D721Med (cell line): ENCODE measurements at places on chromosomes 2 and 18.

DNA sequence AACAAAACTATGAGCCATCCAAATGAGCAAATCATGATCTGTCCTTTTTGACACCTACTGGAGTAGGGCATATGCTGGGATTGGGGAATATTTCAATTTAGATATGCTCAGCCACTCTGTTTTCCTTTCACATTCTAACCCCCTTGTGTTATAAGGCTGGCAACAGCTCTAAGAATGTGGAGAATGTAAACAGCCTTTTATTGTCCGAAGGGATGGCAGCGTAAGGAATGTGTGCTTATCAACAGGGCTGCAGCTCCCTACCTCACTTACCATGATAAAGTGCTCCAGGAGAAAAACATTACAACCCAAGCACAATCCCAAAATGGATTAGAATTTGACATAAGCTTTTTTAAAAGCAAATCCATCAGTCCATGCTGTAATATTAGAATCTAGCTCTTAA lies 2.2 kb downstream of the NXPH2 start:
- DNase-seq: no peak

- no peak for DNase-seq
These were observed 1413.7 kb upstream of the TMEFF2 start for GRCh38 chr2:193608451-193608850.

GRCh38 chr18:44813586-44813985 lies 132.9 kb downstream of the SETBP1 start:
- DNase-seq: no peak

DNA sequence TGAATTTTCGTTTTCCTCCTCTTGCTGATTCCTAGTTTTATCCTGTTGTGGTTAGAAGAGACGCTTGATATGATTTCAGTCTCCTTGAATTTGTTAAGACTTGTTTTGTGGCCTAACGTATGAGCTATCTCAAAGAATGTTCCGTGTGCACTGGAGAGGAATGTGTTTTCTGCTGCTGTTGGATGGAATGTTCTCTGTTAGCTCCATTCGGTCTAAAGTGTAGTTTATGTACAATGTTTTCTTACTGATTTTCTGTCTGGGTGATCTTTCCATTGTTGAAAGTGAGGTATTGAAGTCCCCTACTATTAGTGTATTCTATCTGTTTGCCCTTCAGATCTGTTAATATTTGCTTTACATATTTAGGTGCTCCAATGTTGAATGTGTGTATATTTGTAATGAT lies 25.9 kb downstream of the COLEC11 start:
- no peak for DNase-seq

DNA sequence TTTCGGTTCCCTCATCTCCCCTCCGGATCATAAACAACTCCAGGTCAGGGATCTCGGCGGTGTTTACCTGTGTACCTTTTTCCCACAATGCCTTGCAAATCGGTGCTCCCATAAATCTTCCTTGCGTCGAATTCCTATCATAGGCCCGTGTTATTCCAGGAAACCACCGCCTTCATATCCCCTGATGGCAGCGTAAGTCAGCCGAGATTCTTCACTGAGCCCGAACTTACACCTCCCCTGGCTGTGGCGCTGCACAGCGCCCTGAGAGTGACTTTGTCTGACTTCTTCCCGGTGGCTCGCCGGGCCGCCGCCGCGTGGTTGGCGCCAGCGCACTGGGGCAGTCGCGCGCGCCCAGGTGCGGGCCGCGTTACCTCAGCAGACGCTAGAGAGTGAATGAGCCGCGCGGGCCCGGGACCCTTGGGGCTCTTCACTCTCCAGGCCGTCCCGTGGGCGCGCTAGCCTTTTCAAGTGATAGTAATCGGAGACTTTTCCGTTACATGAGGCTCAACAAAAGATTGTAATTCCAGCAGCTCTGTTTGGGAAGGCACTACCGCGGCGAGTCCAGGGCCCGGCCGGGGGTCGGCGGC lies 101.6 kb downstream of the SPTBN1 start:
- DNase-seq: no peak

GRCh38 chr2:197558393-197558792 lies 42.5 kb downstream of the MOB4 start:
- DNase-seq: no peak

DNA sequence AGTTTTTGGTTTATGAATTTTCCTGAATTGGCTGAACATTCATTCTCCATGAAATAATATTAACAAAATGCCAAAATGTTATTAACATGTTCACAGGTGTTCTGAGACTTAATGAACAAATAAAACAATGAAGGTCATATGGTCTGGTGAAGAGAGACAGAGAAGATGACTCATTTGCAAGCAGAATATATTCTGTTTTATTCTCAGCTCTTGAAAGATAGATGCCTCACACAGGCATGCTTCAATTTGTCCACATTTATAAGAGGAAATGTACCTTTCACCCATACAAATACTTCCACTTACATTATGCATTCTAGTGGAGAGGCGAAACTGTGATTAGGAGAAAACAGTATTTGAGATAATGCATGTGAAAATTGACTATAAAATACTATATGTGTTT lies 75.4 kb upstream of the PGAP1 start:
- no peak for DNase-seq

DNA sequence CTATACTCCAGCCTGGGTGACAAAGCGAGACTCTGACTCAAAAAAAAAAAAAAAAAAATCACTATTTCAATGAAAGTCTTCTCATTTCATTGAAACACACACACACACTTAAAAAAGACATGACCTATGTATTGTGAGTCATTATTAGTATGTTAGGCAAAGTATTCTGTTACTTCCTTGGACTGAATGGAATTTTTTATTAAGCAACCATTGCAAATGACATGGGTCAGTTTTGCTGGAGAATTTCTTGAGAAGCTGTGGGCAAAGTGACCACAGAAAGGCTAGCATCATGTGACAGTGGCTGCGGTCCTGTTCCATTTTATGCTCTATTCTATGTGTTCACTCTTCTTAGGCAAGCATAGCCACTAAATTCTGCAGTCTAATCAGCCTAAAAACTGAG lies 695.7 kb downstream of the TDRD15 start:
- no peak for DNase-seq

DNA sequence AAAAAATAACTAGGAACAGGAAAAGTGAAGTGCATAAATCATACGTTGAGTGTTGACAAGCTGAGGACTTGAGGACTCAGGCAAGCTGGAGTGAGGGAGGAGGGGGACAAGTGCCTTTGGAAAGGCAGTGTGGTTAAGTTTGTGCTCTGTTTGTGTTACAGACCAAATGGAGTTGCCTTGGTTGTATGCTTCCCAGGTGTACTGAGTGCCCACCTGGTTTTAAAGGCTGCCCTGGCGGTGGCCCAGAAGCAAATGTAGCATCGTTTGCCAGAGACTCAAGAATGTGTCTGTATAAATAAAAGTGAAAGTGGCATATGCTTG lies 240.9 kb downstream of the PRKCE start:
- no peak for DNase-seq

- no peak for DNase-seq
These were observed 96.4 kb downstream of the DTNA start for GRCh38 chr18:34806527-34806926.

DNA sequence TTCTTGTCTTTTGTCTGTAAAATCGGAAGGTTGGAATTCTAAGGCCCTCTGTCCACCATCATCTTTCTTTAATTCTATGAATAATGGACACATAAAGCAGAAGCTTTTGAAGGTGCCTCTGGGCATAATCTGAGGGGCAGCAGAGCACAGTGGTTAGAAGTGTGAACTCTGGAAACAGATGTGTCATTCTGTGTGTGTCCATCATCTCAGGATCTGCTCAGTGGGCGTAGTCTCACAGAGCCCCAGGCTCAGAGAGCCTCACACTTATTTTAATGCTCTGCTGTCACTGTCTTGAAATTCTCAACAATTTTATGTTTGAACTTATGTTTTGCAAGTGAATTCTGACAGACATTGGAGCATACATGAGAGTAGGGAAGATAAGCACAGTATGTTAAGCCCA lies 31.0 kb upstream of the CCDC93 start:
- DNase-seq: no peak

- no peak for DNase-seq
These were observed 470.8 kb downstream of the DLGAP1 start for GRCh38 chr18:3984163-3984757.

GRCh38 chr2:29227935-29228675 lies 112.9 kb downstream of the CLIP4 start:
- DNase-seq: no peak

GRCh38 chr2:205775097-205775877 lies 93.0 kb downstream of the NRP2 start:
- DNase-seq: no peak

DNA sequence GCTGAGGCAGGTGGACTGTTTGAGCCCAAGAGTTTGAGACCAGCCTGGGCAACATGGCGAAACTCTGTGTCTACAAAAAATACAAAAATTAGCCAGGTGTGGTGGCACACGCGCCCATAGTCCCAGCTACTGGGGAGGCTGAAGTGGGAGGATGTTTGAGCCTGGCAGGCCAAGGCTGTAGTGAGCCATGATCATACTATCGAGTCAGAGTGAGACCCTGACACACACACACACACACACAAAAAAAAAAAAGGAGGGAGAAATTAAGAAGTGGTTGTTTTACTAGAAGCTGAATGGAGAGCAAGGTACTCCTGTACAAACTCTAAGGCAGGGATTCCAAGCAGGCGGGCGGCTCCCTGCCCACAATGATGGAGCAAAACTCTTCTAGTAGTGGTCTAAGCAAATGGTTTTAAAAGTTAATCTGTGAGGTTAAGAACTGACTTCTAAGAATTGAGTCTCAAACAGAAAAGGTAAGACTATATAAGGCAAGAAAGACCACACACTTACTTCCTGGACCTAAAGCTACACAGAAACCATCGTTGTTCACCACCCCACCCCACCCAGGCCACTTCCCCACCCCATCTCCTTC lies 2.6 kb downstream of the ANKRD44 start:
- DNase-seq: no peak

- DNase-seq: no peak
These were observed 126.8 kb upstream of the SERPINE2 start for GRCh38 chr2:224165901-224166319.

DNA sequence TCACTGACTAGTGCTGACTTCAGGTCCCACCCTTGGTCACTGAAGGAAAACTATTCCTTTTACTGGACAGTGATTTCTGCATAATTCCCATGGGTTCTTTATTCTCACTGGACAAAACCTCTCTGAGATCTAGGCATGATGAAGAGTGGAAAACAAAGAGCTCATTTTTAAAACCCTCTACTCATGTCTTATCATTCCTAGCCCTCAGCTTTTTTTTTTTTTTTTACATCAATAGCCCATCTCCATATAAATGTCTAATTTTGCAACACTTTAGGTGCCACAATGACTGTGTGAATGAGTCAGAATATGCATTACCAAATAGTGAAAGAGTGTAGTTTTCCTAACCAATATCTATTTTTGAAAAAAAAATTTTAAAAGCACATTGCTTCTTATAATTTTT lies 74.8 kb downstream of the TCF4 start:
- DNase-seq: no peak

GRCh38 chr2:28589746-28590463 lies 94.0 kb downstream of the PLB1 start:
- DNase-seq: no peak

DNA sequence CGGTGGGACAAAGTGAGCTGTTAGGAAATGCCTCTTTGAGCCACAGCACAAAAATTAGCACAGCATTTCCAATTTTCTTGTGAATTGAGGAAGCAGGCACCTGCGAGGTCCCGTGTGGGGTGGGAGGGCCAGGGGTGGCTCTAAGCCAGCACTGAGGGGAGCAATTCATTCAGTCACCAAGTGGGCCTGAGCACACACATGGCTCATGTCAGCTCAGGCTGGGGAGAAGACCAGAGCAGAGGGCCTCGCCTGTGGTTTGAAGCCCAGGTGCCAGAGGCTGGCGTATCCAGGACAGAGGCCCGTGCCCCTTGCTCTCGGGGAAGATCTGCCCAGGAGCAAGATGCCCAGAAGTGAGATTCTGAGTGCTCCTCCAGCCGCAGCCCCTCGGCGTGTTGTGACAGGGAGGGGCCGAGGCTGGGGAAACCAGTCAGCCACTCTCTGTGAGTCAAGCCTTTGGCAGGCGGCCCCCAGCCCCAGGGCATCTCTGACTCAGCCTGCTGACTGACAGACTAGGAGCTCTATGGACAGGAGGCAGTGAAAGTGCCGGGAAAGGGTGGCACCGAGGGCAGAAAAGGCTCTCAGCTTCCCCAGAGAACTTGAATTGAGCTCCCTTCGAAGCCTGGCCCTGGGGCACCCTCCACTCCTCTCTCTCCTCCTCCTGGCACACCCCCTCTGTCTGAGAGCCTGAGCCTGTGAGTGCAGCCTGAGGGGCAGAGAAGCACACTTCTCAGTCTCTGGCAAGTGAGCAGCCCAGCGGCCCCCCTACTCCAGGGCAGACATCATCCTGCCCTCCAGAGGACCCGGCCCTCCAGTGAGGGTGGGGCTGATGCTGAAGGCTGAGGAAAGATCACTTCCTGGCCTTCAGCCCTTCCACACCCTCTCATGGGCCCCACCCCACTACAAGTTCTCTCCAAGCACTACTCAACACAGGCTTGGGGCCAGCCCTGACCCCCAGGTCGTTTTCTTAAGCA lies 32.3 kb downstream of the CYP26B1 start:
- DNase-seq: no peak

- no peak for DNase-seq
These were observed 22.7 kb downstream of the TTC32 start for GRCh38 chr2:19879120-19879519.

DNA sequence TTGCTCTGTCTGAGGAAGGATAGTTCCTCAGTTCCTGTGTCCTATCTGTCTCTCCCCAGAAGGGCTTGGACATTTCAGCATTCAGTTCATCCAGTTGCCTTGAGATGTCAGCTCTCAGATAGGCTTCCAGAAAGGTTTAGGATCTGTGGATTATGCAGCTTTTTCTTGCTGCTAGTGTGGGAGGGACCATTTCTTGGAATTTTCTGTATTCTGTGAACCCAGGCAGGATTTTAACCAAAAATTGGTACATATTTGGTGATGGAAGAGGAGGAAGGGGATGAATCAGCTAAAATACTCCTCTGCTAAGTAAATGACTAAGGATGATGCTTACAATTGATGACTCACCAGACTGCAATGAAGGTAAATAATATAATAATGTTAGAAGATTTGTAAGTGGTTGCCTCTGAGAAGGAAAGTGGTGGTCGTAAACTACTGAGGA lies 58.6 kb upstream of the DOCK10 start:
- no peak for DNase-seq

DNA sequence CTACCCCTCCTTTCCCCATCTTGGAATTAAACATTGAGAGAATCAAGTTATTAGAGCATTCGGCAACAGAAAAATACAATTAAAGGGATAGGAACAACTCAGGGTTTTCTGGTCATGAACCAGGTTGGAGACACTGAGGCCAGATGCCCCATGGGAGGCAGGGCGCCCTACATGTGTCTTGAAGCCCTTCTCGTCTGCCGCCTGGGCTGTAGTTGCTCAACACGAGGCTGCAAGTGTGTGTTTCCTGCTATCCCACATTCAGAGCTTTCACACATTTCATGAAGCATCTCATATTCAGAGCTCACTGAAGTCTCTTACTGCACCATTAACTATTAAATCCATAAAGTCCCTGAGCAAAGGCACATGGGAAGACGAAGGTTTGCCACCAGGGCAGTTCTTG lies 28.8 kb downstream of the TTC39C start:
- no peak for DNase-seq

- no peak for DNase-seq
These were observed 41.8 kb downstream of the UBXN4 start for GRCh38 chr2:135783439-135783838.

GRCh38 chr2:30188292-30188691 lies 41.5 kb downstream of the YPEL5 start:
- DNase-seq: no peak

GRCh38 chr2:223832241-223832903 lies 5.0 kb downstream of the AP1S3 start:
- no peak for DNase-seq

- DNase-seq: peak; percentile 25
These were observed 65.5 kb downstream of the BIN1 start for GRCh38 chr2:127041259-127041970.

- DNase-seq: no peak
These were observed 47.5 kb upstream of the ACSL3 start for GRCh38 chr2:222813177-222813843.
